AG10803 (cell line): ENCODE measurements at places on chromosomes 6 and 20.
A peak's percentile ranks its signal among the peaks of the same experiment; 100 is the strongest.

- peak; percentile 26 for DNase-seq
Observed at GRCh38 chr20:37552415-37552814, 24.7 kb upstream of the BLCAP start.

GRCh38 chr6:170152124-170152926, 138.6 kb downstream of the DLL1 start:
- no peak for DNase-seq

GRCh38 chr6:170291271-170292110, 613 bp upstream of the DLL1 start:
- DNase-seq: peak; percentile 32

DNA sequence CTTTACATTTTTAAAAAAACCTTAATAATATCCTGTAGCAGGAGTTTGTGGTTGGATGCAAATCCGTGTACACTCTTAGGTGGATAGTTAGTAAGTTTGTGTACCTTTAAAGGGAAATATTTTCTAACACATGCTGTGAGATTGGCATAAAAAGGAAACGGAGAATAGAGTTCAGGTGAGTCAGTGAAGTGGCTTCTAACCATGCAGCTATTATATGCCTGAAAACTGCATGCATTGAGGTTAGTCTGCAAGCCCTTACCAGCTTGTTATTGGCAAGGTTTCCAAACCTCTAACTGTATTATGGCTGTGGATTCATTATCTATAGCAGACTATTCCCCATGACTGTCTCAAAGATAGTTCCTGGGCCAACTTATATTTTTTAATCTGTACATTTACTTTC, 420.6 kb upstream of the MMS22L start:
- DNase-seq: no peak

DNA sequence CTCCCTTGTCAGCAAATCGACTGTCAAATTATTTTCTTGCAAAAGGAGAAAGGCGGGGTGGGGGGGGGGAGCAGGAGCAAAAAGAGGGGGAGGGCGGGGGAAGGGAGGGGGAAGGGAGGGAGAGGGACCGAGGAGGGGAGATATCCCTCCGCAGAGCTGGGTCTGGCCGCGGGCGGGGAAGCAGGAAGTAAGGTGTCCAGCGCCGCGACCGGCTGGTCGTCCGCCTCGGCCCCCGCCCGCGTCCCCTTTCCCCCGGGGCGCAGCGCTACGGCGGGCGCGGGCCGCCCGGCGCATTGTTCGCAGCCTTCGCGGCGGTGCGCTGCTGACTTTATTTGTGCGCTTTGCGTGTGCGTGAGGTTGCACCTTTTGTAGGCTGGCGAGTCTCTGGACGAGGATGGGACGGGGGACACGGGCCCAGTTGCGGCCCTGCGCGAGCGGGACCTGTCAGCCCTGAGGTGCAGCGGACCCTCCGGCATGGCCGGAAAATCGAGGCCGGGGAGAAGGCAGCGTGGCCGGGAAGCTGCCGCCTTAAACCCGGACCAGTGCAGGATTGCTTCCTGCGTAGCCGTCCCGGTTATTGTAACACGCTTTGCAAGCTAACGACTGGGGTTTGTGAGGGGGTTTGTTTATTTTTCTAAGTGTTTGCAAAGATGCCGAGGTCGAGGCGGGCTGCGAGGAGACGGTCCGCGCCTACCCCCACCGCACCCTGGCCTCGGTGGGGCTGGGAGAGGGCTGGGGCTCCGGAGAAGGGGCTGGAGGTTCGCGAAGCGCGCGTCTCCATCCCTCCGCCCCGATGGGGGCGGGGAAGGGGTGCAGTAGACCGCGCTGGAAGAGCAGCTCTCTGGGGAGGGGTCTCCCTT, 675 bp upstream of the TRERF1 start:
- DNase-seq: peak; percentile 80

DNA sequence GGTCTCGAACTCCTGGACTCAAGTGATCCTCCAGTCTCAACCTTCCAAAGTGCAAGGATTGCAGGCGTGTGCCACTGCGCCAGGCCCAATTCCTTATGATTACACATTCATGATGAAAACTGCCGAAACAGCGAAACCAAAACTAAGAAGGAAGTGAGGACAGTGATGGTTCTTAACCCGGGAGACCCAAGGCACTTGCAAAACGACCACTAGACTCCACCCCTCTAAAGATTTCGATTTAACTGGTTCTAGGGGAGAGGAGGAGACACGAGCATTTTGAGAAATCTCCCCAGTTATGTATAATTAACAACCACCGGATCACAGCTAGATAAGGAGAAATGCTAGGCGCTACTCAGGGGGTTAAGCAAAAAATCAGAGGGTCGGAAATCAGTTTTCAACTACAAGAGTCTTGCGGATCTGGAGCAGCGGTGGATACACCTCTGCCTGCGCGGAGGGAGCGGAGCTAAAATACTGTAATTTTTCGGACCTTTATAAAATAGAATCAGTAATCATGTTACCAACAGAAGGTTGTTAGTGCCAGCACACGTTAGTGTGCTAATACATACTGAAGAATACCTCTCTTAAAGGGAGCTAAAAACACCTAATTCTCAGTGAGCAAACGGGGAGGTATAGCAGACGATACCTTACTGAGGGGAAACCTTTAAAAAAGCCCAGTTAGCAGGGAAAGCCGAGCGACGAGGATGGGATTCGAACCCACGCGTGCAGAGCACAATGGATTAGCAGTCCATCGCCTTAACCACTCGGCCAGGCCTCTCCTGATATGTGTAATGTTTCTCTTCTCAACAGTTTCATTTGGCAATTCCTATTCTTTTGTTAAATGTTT, 60.0 kb upstream of the BTN3A2 start:
- DNase-seq: peak; percentile 76

DNA sequence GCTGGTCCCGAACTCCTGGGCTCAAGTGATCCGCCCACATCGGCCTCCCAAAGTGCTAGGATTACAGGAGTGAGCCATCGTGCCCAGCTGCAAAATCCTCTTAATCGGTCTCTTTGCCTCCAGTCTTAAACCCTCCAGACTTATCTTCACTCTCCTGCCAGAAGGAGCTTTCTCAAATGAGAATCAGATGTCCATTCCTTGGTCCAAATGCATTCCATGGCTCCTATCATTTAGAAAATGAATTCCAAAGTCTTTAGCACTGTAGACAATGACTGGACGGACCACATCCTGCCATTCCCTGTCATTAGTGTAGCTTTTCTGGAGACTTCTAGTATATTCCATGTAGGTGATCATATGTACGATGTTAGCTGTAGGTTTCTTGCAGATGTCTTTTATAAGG, 141.9 kb downstream of the ID4 start:
- peak; percentile 63 for DNase-seq

DNA sequence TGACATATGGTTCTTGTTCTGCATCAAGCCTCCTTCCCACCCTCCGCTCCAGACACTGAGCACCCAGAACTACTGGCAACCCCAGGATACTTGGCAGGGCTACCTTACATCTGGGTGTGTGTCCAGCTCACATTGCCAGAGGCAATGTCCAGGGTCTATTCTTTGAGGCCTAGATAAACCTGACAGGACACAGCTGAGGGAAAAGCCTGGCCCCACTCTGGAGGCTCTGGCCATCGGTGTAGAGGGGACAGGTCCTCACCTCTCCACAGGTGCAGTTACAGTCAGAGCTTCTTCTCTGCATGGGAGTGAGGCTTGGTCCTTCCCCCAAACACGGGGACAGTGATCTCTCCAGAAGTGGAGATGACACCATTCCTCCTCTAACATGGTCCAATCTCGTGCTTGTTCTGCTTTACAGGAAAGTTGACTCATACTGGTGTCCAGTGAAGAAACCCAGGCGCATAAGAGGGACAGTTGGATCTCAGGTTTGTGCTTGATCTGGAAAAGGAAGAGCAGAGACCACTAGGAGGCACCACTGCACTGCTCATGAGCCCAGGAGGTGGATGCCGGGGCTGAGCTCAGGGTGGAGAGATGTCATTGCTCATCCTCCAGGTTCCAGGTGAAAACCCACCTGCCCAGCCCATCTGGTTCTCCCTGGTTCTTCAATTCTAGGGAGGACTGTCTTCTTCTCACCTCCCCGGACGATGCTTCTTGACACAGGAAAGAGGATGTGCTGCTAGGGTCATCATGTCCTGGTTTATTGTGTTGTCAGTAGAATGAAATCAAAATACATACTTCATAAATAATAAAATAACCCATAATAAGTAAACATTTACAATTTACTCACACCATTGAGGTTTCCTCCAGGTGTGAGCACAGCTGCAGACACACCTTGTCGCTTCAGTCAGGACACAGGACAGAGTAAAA, 14.7 kb downstream of the HLA-F start:
- DNase-seq: peak; percentile 72

DNA sequence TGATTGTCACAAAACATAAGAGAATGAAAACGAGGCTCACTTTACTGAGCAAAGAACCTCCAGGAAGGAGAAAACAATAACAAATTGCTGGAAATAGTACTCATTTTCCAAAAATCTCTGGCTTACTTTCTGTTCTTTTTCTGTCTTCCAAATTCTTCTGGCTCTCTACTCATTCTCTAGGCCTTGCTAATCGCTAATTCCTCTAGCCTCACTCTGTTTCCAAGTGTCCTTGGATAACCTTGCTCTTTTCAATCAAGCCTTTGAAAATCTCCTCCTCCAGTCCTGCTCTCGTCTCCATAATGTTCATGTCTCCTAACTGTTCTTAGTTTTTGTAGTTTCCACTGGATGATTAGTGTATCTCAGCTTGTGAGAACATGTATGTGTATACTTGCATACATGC, 96.2 kb upstream of the MAP7 start:
- peak; percentile 59 for DNase-seq

GRCh38 chr6:105892577-105893262, 193.4 kb upstream of the PRDM1 start:
- no peak for DNase-seq

DNA sequence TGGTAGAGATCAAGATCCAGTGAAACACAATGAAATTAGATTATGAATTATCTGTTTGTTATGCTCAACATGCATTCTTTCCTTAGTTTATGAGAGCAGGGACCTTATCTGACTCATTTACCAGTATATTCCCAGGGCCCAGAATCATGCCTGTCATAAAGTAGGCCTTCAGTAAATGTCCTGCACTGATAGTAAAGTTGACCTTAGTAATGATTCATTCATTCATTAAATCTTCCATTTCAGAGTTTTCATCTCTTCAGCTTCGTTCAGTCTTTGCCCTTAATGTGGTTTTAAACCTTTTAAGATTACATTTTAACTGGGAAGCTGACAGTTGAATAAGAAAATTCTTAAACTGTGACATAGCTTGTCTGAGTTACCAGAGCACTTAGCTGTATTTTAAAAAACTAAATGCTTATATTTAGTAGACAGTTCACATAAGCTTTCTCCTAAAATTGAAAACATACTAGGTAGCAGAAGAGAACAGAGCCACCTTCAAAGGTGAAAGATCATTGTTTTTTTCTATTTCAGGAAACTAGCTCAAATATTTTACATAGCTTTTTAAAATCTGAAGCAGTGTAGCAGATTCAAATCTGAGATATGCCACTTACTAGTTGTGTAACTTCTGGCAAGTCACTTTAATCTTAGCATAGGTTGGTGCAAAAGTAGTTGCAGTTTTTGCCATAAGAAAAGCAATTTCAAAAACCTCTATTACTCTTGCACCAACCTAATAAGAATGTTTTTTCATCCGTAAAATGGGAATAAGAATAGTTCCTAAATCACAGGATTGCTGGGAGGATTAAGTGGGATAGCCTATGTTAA, 41.4 kb downstream of the MCM8 start:
- peak; percentile 22 for DNase-seq

GRCh38 chr6:20936949-20937348, 402.7 kb downstream of the CDKAL1 start:
- DNase-seq: no peak

- DNase-seq: no peak
Observed at GRCh38 chr6:15331143-15331542, 85.3 kb downstream of the JARID2 start.

DNA sequence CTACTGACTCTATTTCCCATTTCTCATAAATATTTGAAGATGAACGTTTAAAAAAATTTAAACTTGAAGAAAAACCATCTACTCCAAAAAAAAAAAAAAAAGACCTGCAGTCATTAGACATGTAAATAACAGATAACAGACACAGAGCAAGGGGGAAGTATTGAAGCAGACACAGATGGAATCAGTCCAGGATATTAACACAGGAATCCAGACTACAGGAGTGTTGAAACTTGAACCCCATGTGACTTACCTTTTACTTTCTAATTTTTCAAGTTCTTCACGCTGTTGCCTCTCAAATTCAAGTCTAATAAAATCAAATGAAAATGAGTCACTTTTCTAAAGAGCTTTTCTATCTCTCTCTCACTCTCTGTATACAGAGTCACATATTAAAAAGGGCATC, 191.8 kb downstream of the KIF16B start:
- DNase-seq: no peak

- DNase-seq: peak; percentile 58
Observed at GRCh38 chr6:34324738-34325444, 67.6 kb downstream of the NUDT3 start.

- peak; percentile 16 for DNase-seq
Observed at GRCh38 chr6:143449714-143450452, 612 bp downstream of the ADAT2 start.
